Memory B cell (primary cell): ENCODE measurements at places on chromosomes 2 and 18.

- no peak for DNase-seq
These were observed 102.9 kb upstream of the SCN1A start for GRCh38 chr2:166230724-166231070.

- no peak for DNase-seq
These were observed 56.1 kb downstream of the RHBDD1 start for GRCh38 chr2:226891780-226892590.

- DNase-seq = no peak
These were observed 5.8 kb upstream of the UPP2 start for GRCh38 chr2:158095912-158096311.

- DNase-seq = no peak
These were observed 331.4 kb downstream of the EXOC6B start for GRCh38 chr2:72494392-72494791.

- DNase-seq = no peak
These were observed 44.7 kb downstream of the FER1L5 start for GRCh38 chr2:96687266-96687665.

- no peak for DNase-seq
These were observed 682.0 kb downstream of the SATB2 start for GRCh38 chr2:198775737-198776136.

GRCh38 chr2:46720592-46721185 lies 194.9 kb downstream of the MCFD2 start:
- no peak for DNase-seq

DNA sequence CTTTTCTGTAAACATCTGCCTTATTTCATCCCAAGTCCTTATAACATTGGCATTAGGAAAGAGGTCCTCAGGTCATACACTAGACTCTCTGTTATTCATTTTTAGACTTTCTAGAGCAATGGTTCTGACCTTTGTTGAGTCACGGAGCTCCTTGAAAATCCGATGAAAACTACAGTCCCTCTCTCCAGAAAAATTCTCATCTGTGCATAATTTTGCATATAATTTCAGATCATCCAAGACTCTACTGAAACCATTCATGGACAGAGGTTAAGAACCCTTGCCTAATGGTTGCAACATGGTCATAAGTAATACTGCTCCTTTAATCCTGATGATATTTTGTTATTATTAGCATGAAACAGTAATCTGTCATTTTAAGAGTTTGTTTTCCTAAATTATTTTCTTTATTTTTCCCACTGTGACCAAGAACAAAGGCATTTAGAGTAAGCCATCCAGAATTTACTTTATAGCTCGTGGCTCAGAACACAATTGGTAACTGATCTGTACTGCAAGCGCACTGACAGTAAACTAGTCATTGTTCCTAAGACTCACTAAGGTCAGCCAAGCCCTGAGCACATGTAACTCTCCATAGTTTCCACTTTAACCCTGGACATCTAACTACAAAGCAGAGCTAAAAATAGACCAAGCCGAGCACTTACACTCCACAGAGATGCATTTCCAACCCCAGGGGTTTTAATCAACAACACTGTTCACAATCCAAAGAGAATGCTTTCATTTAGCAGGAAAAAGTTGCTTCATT lies 8.4 kb downstream of the MYOM1 start:
- DNase-seq = no peak
